Astrocyte of the cerebellum (primary cell): ENCODE measurements at places on chromosomes 1 and 21.

DNA sequence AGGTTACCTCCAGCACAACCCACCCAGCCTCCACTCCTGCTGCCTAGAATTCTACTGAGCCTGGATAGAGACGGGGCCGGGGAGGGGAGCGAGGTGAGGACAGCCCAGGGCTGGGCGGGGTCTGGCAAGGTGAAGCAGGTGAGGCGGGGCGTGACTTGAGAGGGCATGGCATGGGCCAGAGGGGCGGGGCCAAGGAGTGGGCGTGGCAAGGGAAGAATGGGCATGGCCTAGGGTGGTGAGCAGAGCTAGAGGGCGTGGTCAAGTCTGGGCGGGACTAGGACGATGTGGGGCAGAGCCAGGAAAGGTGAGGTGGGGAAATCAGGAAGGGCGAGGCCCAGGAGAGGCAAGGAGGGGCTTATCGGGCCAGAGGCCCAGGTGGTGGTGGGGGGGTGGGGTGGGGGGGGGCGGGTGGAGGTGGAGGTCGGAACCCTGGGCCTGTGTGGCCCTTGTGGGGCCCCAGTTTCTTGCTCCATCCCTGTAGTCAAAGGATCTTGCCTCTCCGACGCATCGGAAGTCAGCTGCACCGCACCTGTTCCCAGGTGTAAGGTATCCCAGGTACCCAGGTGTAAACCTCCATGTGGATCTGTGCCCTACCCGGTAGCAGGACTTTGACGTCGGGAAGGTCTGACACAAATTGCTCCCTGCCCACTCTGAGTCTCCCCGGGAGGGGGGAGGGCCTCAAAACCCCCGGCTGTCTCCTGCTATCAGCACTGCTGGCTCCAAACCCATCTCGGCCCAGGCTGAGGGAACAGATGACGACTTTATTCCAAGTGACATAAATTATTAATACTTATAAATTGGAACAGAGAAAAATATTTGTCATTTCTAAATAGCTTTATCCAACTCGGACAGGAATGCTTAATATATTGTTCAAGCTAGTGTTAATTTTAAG, 32.9 kb upstream of the UTS2 start:
- DNase-seq: no peak

DNA sequence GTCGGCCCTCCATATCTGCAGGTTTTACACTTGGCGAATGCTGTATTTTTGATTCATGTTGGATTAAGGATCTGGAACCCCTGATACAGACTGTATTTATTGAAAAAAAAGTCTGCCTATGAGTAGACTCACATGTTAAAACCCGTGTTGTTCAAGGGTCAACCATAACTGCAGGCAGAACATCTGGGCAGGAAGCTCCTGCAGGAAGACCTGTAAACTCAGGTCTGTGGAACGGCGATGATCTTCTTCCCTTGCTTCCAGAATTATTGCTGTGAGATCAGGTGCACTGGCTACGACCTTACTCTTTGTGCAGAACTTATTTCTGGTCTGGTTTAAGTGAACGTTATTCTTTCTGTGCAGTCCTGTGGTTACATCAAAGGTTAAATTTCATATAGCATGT, 96.6 kb downstream of the DISC1 start:
- DNase-seq: no peak

DNA sequence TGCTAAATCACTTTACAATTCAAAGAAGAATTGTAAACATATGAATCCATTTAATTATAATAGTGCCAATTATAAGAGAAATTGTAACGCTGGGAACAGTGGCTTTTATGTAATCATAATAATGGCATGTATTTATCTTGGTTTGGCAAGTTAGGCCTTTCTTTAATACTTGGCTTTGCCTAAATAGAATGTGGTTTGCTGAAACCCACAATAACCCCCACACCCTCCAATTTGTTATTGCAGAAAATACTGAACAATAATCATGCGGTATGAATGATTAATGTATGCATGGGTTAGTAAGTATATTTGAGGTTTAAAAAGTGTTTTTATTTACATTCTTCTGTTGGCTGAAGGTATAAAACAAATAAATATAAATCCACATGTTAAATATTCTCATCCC, 138.2 kb downstream of the NFIA start:
- peak; percentile 81 for DNase-seq

DNA sequence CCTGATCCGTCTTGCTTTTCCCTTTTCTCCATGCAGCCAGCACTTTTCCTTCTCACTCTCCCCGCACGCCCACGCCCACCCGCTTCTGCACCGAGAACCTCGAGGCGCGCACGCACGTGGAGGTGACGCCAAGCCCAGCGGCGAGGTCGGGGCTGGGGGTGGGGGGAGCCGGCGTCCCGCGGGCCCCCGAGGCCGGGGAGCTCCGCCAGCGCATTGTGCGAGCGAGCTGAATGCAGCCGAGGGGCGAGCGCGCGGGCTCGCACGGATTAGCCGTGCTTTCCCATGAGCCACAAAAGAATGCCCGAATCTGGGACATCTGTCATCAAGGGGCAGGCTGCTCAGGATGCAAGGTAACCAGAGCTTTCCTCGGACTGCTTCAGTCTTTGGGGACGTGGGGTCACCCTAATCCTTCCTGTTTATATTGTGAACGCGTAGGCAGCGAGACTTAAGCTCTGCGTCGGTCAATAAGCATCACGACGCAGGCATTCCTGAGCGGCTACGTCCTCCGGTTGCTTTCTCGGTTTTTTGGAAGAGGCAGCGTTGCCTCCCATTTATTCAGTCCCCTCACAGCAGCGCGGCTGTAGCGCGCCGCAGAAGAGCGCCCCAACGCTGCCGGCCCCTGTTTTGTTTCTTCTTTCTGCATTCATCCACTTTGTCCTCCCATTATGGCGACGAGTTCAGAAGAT, 67.3 kb upstream of the AKT3 start:
- peak; percentile 34 for DNase-seq

DNA sequence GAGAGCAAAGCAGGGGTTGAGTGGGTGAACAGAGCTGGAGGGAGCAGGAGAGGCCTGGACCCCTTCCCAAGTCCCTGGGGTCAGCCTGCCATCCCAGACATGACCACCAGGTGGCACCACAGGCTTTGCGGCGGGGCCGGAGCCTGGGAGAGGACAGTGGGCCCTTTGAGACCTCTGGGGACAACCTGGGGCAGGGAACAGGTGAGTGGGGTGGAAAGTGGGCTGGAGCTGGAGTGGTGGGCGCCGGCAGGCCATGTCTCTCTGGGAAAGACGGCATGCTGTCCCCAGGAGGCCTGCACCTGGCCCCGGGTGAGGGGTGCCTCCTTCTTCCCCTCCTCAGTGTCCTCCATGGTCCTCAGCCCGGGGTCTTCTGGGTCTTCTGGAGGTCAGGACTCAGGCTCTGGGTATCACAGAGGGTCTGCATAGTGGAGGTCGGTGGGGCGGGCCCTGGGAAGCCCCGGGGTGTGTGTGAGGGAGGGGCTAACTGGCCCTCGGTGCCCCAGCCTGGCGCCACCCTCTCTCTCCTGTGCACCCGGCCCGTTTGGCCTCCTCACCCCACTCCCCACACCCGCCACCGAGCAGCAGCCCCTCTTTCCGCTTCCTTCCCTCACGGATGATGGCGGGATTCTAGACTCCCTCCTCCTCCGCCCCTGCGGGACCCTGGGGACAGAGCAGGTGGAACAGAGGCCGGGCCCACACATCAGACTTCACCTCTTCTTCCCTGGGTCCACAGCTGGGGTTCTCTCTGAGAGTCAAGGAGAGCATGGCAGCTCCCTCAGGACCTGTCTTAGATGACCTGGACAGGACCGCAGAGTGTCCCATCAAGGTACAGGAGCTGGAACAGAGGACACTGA, 28.5 kb upstream of the PKP1 start:
- no peak for DNase-seq

DNA sequence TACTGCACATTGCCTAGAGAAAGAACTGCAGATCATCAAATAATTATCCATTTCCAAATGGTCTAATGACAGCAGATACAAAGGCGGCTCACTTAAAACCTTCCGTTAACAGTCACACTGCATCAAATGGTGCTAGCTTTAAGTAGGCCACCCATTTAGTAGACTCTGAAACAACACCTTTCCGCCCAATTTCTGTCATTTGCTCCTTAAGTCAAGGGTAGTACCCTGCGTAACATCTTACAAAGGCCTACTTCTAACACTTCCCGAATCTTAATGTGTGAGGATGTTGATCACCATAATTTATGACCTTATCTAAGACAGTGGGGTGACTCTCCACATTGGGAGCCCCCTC, 692 bp upstream of the RALGPS2 start:
- no peak for DNase-seq

DNA sequence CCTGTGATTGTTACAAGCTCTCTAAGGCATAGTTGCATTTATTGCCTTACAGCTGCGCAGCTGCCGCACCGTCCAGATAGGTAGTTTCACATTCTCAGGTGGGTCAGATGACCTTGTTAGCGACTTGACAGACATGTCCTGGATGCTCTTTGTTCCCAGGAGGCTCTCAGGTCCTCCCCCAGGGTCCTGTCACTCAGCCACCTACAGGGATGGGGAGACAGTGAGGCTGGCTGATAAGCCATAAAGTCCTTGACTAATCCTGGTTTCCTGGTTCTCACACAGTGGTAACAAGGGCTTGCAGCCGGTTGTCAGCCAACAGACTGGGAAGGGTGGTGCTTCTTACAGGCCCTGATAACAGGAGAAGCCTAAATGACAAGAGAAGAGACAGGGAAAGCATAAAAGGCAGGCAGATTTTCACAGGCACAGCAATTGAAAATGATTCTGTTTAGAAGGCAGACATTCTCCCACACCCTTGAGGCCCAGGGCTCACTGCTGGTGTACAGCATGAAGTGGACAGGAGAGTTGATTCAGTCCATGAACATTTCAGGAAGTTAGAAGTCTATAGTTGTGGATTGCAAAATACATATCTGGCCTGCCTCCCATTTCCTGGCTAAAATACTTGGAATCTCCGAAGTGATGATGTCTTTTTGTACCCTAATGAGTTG, 2.9 kb downstream of the ARF1 start:
- peak; percentile 23 for DNase-seq

- DNase-seq: no peak
Measured at GRCh38 chr1:189253601-189254350, 1223.9 kb downstream of the BRINP3 start.
